GM12891 (cell line): ENCODE measurements at places on chromosomes 1 and 21.

GRCh38 chr1:223775711-223776074 is 63.4 kb downstream of the CAPN2 start:
- DNase-seq, result no peak

DNA sequence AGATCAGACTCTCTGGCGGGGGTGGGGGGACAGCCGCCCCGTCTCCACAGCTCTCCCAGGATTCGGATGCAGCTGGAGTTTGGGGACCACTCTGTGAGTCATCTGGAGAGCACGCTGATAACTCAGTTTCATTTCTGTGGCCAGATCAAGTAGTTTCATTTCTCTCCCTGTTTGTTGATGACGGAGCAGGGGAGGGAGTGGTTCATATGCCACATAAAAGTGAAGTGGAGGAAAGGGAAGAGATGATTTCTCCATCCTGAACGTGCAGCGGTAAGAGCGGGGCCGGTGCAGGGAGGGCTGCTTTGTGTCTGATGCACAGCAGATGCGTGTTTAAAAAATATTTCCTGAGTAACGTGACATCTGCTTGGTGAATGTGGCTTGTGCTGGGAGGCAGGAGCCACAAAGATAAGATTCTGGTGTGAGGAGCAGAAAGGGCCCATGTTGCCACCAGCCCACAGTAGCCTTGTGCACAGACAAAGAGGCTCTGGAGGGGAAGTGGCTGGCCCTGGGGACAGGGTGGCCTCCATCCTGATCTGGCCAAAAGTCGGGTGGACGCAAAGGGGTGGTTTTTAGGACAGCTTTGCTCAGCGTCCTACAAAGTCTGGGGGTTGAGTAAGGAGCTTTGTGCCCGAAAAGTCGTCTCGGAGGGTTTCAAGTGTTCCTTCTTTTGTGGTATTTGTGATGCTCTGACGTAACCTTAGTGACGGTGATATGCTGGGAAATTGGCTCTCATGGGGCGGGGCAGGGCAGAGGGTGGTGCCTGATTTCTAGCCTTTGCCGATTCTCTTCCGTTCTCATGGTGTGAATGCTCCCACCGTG is at the start of gene MX2:
MX2 (plus strand) TSS at position 242 of the 819 bp plus-strand sequence. CDS start 14,880 bp downstream, outside the sequence.
- peak; percentile 42 for DNase-seq

DNA sequence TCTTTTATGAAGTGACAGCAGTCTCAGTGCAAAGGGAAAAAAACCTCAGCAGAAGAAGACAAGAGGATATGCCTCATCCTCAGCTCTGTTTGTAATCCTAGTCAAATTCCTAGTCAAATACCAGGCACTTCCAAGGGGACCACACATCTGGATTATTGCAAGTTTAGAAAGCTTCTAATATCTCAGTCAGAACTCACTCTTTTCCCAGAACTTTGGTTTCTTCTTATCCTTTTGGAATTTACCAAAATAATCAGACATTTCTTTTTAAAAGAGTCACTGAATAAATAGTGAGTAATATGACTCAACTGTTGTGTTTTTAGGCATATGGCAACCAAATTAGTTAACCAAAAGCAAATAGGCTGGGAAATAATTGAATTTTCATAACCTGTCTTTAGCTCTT is 47.8 kb downstream of the PRRX1 start:
- no peak for DNase-seq

DNA sequence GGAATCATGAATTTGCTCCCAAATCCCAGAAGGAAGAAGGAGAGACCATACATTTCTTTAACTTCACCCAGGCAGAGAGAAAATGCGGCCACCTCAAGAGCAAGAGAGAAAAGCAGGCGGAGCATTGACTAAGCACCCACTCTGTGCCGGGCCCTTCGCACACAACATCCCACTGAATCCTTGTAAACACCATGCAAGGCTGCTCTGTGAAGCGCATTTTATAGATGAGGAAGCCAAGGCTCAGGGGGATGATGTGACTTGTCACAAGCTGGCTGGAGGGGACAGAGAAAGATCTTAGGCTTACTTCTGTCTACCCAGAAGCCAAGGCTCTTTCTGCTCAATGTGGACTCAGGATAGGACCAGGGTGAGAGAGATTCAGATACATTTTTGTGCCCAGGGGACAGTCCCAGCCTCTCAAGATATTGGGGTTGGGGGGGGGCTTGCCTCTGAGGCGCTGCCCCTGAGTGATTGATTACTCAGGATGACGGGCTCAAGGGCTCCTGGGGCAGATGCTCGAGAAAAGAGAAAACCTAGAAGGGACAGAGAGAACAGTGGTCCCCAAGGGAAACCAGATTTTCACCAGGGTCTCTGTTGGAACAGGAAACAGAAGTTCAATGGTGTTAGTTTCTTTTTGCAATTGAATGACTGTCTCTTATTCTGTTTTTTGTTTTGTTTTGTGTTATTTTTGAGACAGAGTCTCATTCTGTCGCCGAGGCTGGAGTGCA is 19.5 kb downstream of the PADI2 start:
- no peak for DNase-seq

- DNase-seq, result no peak
Observed at GRCh38 chr1:22139817-22140216, 3.1 kb downstream of the WNT4 start.

DNA sequence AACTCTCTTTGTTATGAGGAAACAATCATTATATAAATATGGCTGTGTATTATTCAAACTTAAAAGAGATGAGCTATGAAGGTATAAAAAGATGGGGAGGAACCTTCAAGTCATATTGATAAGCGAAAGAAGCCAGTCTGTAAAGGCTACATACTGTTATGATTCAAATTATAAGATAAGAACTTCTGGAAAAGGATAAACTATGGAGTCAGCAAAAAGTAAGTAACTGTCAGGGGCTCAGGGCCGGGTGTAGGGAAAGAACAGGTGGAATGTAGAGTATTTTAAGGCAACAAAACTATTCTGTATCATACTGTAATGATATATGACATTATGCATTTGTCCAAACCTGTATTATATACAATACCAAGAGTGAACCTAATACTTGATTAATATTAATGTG is 573.1 kb upstream of the ZRANB2 start:
- DNase-seq, result no peak

DNA sequence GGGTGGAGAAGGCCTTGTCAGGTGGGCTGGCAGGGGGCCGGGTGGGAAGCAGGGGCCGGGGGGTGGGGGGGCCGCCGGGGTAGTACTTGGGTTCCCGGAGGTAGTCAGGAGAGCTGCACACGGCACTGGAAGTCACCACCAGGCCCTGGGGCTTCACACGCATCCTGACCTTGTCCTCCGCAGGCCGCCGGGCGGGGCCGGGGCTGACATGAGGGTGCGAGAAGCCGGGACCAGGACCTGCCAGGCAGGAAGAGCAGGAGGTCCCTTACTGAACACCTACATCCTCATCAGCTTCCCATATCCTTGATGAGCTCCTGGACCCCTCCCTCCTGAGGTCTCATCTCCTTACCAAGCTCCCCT is 52.0 kb downstream of the AHDC1 start:
- DNase-seq, result no peak

DNA sequence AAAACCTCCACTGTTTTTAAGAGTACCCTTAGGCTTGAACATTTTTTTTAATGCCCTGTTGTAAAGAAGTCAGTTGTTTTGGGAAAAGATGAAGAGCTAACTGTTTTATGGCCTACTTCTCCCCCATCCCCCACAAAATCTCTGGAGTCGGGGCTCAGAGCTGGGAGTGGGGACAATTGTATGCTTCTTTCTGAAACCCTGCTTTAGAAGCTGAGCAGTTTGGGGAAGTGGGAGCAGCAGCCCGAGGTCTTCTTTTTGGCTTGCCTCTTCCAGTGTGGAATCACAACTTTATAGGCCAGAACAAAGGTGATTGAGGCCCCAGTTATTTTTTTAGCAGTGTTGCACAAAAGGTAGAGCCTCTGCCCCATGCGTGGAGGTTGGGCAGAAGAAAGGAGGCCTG is 25.2 kb downstream of the PPP2R5A start:
- DNase-seq, result no peak

GRCh38 chr1:207020709-207021107 is 11.8 kb downstream of the C1orf116 start:
- DNase-seq, result no peak

- no peak for DNase-seq
Observed at GRCh38 chr1:107213225-107213624, 72.4 kb downstream of the NTNG1 start.

DNA sequence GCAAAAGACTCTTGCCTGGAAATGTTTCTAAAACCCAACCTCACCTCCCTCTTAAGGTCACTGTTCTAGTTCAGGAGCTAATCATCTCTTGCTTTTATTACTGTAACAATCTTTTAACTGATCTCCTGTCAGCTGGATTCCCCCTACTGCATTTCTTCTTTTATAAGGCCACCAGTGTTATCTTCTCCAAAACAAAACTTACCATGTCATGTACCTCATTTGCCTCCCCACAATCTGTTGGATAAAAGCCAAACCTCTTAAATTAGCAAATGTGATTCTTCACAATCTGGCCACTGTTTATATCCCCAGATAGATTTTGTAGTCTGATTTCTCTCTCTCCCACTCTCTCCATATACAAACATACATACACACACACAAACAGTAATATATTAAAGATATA is 143.3 kb downstream of the DENND1B start:
- DNase-seq, result no peak

DNA sequence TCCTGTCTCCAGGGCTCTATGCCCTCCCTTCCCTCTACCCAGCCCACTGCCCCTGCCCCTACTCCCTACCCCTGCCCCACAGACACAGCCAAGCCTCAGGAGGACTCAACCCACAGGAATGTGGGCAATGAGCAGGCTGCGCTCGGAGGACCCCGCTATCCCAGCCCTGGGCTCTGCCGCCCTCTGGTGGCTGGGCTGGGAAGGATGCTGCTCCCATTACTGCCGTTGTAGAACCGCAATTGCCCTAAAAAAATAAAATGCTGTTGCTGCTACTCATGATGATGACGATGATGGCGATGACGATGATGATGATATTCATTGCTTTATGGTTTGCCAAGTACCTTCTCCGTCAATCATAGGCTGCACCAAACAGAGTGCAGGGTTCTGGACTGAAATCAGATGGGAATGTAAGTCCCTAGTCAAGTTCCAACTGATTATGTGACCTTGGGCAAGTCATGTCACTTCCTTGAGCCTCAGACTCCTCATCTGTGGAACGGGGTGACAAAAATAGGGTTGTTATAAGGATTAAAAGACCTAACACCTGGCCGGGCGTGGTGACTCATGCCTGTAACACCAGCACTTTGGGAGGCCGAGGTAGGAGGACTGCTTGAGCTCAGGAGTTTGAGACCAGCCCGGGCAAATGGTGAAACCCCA is 24.6 kb downstream of the ARHGEF19 start:
- peak; percentile 84 for DNase-seq

- DNase-seq, result no peak
Observed at GRCh38 chr1:176469450-176470010, 6.6 kb downstream of the PAPPA2 start.

- peak; percentile 7 for DNase-seq
Observed at GRCh38 chr21:46562472-46562871, 42.4 kb downstream of the S100B start.

DNA sequence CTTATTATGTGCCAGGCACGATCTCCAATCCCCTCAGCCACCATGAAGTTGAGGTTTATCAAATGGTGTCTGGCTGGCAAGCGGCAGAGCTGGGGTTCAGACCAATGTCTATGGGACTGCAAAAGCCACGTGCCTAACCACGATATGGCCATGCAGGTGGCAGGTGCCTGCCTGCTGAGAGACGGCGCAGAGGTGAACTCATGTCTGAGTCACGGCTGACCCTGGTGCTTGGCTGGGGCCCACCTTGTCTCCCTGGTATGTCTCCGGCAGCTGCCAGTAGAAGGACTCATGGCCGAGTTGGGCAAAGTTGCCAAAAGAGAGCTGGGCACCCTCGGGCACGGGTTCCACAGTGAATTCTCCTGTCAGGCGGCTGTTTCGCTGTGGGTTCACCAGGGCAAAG is 59.9 kb downstream of the LDLRAD2 start:
- no peak for DNase-seq

- no peak for DNase-seq
Observed at GRCh38 chr1:221228594-221228993, 349.4 kb downstream of the HLX start.

DNA sequence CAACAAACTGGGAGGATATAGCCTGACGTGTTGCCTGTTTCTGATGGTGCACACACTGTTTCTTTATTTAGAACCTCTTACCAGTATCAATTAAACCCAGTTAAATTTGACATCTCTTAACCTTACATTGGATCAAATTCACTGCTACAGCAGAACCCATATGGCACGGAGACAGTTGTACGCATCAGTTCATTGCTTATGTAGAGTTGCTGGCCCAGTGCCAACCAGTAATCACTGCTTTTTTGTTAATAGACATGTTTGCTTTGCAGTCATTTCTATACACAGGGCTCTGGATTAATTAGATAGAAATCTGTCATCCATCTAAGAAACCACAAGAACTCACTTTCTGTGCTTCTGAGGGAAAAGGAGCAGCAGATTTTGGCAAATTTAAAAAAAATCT is 154.0 kb downstream of the RWDD3 start:
- no peak for DNase-seq

- DNase-seq, result no peak
Observed at GRCh38 chr21:38322311-38322950, 65.6 kb downstream of the KCNJ15 start.

DNA sequence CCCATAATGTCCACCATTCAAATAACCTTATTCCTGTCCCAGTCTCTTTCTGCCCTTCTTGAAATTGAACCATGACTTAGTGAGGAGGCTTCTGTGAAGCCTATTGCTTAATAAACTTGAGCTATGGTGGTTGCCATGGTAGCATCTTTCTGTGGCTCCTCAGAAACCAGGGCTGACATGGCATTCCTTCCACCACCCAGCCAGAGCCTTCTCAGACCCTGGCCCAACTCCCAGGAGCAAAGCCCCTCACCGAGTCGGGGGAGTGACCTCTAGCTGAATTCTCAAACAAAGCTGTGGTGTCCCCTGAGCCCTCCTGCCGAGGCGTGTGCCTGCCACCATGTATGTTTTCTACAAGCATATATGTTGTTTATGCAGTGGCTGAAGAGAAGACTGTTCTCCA is 259.1 kb downstream of the CACNA1E start:
- no peak for DNase-seq

- DNase-seq, result no peak
Observed at GRCh38 chr1:153869486-153869885, 53.3 kb downstream of the GATAD2B start.

DNA sequence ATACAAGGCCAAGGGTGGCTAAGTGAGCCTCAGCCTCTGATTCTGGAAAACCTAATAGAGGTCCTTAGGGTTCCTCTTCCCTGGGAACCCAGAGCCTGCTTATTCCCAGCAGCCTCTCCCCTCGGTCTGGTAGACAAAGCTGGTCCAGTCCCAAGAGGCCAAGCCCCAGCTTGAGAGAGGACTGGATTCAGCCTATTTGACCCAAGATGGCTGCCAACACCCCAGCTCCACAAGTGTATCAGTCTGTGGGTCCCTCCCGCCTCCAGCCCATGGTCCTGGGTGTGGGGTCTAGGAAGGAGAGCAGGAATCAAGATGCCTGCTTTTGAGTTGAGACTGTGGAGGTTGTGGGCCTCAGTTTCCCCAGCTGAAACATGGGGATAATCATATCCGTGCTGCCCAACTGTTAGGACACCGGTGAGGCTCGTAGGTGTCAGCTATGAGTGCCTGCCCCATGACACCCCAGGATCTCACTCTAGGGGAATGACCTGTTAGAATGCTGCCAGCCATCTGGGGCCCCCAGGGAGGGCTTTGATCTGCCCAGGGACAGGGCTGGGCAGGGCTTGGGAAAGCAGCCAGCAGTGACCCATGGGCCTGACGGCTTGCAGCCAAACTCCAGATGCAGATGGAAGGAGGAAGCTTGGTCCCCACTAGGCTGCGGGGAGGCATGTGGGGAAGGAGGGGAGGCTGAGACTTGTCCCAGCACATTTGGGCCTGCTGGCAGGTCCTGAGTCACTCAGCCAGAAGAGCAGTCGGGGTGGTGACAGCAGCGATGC is 45.4 kb downstream of the NUAK2 start:
- DNase-seq, result no peak
